ENCODE measurements at places on chromosomes 2 and 18.

GRCh38 chr2:202278036-202278760 lies 12.6 kb downstream of the NOP58 start:
- DNase-seq: peak; percentile 80

DNA sequence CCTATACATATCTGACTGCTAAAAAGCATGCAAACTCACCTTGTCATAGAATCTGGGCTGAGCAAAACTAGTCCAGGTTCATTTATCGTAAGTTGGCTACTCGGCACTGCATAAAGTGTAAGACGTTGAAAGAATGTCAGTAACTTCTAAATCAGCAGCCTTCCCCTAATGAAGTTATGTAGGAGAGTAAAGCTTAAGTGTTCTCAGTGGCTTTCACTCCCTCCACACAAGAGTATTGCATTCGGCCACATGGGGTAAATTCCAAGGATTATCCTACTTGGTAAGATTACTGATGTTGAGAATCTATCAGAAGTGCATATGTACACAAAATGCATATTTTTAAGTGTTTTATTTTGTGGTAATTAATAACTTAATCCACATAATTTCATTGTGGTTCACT lies 130.1 kb downstream of the LCLAT1 start:
- DNase-seq: no peak

- DNase-seq: no peak
Observed at GRCh38 chr2:199910338-199911051, 598 bp upstream of the C2orf69 start.

GRCh38 chr18:56258178-56258577 lies 380.2 kb downstream of the TXNL1 start:
- no peak for DNase-seq

DNA sequence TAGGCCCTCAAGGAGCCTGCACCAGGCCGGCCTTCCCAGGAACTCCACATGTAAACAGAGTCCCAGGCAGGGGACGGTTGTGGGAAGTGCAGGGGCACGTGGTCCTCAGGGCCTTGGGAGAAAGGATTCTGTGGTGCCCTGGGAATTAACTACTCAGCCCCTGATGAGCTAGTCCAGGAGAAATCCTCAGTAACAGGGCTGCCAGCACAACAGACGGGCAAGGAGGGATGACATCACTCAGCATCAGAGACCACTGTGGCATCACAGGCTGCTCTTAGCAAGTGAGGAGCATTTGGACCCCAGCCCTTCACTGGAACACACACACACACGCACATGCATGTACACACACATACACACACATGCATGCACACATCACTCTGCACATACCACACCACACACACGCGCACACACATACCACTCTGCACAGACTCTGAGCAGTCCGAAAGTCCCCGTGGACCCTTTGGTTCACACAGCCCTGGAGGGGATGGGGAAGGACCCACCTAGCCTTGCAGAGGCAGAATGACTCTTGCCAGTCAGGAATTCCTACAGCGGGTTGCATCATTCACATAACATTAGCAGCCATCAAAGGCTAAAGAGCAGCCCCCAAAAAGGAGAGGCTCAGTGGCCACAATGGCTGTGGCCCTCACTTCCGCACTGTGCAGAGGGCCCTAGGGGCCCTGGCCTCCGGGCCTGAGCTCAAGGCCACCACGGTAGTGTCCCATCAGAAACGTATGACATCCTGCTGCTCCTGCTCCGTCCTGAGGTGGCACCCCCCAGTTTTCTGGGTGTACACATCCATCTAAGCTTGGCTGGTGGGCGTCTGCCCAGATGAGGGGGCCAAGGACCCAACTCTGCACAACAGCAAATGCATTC lies 1.9 kb upstream of the NMUR1 start:
- no peak for DNase-seq

- DNase-seq: no peak
Observed at GRCh38 chr2:18788592-18788991, 199.2 kb upstream of the NT5C1B start.

DNA sequence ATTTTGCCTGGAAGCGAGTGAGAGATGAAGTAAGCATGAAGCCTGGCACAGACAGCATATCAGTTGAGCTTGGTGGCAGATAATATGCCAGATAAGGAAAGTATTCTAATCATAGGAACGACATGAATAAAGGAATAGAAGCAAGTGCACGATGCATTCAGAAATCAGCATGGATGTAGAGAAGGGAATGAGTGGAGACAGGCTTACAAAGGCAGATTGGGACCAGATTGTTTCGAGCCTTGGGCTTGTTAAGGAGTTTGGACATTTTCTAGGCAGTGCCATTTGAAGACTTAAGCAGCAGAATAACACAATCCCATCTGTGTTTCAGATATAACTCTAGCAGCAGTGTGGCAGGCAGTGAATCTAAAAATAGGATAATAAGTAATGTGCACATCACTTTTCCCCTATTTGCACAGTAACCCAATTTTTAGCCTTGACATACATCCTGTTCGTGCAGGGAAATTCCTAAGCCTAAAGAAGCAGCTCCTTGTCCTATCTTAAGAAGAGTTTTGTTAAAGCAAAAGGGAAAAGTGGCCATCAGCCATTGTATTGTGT lies 450.2 kb downstream of the PLCL1 start:
- no peak for DNase-seq

- DNase-seq: no peak
Observed at GRCh38 chr2:25797620-25798488, 80.4 kb downstream of the ASXL2 start.

- peak; percentile 10 for DNase-seq
Observed at GRCh38 chr18:79071503-79072210, 2.5 kb downstream of the ATP9B start.

GRCh38 chr2:210072922-210073509 lies 70.6 kb downstream of the RPE start:
- DNase-seq: peak; percentile 54

GRCh38 chr2:177970670-177971454 lies 101.7 kb downstream of the PDE11A start:
- DNase-seq: peak; percentile 39

- no peak for DNase-seq
Observed at GRCh38 chr2:189602233-189602632, 21.6 kb upstream of the SLC40A1 start.

DNA sequence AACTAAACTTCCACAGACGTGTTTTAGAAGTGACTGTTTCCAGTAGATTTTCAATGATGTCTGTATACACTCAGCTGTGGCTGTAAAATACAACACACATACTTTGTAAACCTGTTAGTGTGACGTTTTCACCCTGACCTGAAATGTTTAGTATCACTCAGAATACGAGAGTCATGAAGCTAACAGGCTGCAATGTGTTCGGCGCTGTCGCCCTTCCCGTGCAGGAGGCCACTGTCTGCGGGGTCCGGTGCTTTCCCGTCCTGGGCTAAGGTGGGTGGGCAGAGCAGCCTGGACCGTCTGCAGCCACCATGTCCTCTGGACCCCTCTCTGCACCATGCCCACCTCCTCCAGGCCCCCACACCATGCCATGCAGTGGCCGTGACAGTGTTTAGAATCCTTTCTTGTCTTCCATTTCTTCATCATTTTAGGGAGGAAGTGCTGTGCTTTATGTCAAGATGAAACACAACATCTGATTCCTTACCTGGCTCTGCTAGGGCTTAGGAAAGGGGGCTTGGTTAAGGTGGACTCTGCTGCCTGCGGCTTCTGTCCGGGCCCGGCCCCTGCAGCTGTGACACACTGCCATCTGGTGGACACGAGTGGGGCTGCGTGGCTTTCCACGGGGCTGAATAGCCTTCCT lies 53.8 kb upstream of the RBM44 start:
- DNase-seq: peak; percentile 59

DNA sequence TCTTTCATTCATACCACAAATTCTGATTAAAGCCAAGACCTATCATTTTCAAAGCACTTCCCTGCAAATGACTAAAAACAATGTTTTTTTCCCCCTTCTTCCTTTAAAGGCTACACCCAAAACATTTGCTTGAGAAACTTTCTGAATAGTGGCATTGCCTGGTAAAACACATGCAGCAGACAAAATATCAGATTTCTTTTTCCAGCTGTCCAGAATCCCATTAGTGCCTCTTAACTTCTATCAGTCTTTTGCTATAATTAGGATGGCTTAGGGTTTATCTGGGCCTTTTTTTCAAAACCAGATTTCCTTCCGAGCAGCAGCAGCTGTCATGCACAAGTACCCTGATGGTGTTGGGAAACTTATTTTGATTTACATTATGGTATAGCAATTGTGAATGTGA lies 50.6 kb downstream of the ALPK2 start:
- DNase-seq: no peak

- DNase-seq: no peak
Observed at GRCh38 chr2:118838741-118839455, 8.6 kb downstream of the EN1 start.

- no peak for DNase-seq
Observed at GRCh38 chr2:218329826-218330593, 26.6 kb upstream of the CATIP start.

GRCh38 chr18:55732227-55733106 lies 144.5 kb upstream of the TCF4 start:
- DNase-seq: no peak

- DNase-seq: no peak
Observed at GRCh38 chr2:101779656-101780055, 82.1 kb downstream of the MAP4K4 start.

GRCh38 chr2:64795024-64795592 lies 141.4 kb upstream of the SERTAD2 start:
- no peak for DNase-seq

DNA sequence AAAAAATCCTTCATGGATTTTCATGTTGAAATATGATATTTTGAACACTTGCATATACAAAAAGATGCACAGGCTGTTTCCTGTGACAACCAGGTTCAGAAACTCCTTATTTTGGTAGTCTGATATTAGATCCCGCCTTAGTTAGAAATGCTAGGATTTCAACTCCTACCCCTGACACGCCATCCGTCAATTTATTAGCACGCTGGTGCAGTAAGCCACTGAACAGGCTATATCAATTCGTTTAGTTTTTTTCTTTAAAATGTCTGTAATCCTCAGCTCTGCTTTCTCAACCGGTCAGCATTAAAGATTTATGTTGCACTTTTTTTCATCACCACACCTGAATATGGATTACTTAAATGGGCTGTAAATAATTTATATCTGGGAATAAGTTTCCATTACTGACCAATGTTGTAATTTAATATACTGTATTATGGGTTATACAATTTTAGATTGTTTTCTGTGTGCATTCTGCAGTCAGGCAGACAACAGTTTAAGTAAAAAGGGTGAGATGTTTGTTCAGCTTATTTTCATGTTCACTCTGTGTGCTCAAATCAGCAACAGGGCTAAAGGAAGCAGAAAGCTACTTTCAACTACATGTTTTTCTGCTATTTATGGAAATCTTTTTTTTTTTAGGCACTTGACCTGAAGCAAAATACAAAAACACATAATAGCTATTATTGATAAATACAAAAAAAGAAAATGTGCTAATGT lies 227.7 kb downstream of the ARHGAP15 start:
- no peak for DNase-seq

DNA sequence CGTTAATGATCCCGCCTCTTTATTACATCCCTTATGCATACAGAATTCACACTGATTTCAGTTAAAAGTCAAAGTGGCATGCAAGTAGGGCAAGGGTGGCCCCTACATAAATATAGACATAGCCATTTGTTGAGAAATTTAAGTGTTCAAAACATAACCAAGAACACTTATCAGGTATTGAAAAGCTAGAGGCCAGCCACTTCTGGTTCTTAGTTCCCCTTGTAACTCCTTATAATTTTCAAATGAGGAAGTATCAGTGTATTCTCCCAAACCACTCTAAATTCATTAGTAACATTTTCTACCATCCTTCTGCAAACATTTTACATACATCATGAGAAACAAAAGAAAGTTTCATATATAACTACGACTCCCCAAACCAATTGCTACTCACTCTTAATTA lies 5.8 kb upstream of the ARL5A start:
- no peak for DNase-seq

DNA sequence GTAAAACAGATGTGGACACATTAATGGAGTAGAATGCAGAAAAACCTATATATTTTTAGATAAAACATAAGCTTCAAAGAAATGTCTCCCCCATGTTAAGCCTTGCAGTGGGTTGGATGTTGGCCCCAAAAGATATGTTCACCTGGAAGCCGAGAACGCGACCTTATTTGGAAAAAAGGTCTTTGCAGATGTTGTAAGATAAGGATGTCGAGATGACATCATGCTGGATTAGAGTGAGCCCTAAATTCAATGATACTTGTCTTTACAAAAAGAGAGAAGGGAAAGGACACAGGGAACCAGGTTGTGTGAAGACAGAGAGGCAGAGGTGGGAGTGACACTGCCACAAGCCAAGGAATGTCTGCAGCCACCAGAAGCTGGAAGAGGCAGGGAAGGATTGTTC lies 3.1 kb upstream of the NCK2 start:
- DNase-seq: no peak

- peak; percentile 76 for DNase-seq
Observed at GRCh38 chr2:99198103-99198841, 17.3 kb downstream of the MRPL30 start.

DNA sequence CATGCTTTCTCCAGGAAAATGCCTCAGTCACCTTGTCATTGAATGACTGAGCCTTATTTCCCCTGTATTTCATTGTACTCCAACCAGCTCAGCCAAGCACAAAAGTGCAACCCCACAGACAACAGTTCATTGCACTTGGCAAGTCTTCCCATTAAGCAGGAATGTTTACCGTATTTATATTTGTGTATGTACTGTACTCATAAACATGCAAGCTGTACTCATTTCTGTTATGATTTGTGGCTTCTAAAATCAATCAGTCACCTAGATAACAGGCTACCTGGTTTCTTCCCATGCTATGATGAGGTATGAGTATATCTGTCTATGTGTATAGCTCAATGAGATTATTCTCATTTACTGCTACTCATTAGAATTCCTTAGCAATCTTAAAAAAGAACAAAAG lies 505.5 kb upstream of the FAM98A start:
- DNase-seq: peak; percentile 65

DNA sequence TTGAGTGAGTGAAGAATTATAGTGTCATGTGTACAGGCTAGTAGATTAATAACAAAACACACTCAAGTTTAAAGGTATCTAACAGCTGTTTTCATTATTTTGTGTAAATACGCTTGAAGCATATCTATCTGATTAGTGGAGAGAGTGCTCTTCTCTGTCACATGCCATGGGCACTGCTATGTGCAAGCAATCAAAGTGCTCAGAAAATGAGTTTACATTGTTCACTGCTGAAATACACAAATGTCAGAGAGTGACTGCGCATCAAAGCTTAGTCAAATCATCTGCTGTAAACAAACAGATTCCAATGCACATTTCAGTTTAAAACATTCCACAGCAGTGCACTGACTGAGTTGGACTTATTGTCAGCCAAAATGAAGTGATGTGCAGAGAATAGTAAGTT lies 423.4 kb downstream of the ZEB2 start:
- no peak for DNase-seq

- no peak for DNase-seq
Observed at GRCh38 chr2:79100285-79100684, 12.5 kb upstream of the REG1B start.

GRCh38 chr2:15543053-15543452 lies 18.1 kb downstream of the NBAS start:
- no peak for DNase-seq

GRCh38 chr2:67663776-67664175 lies 266.6 kb downstream of the ETAA1 start:
- no peak for DNase-seq

- DNase-seq: peak; percentile 34
Observed at GRCh38 chr18:51519571-51519970, 322.1 kb upstream of the MEX3C start.

All from epithelial cell of esophagus (primary cell).